Erythroblast (primary cell): ENCODE measurements at places on chromosomes 3 and 15.
A peak's percentile ranks its signal among the peaks of the same experiment; 100 is the strongest.

- DNase-seq = no peak
Measured at GRCh38 chr15:36039996-36040572, 494.1 kb upstream of the DPH6 start.

- peak; percentile 78 for DNase-seq
Measured at GRCh38 chr15:90184786-90185704, 16.1 kb upstream of the SEMA4B start.

GRCh38 chr3:106963442-106963841, 413.8 kb upstream of the CCDC54 start:
- DNase-seq = no peak

DNA sequence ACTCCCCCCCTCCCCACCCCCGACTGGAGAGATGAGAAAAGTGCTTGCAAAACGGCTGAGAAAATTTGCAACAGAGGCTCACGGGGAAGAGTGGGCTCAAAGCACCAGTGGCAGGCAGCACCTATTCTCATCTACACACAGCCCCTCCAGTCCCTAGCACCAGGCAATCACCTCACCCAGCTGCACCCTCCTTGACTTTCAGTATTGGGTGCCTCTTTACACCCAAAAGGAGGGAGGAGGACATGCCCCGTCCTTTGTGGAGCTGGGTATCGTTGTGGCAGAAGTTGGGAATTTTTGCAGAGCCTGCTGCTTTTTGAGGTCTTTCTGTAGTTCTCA, 182.8 kb upstream of the TOPAZ1 start:
- no peak for DNase-seq

DNA sequence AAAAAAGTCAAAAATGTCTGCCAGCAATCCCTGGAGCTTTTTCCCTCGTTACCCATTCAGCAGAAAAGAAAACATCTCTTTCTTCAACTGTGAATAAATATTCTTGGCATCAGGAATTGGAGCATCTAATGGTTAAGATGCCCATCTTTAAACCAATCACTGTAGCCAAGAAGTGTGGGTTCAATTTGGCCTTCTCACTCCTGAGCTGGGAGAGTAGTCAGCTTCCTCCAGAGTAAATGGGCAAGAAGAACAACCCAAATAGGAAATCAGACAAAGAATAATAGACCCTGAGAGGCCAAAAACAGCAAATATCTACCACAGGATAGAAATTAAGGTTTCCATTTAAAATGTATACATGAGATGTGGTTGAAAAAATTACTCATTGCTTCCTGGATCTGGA, 508.0 kb upstream of the MDFIC2 start:
- DNase-seq = no peak

DNA sequence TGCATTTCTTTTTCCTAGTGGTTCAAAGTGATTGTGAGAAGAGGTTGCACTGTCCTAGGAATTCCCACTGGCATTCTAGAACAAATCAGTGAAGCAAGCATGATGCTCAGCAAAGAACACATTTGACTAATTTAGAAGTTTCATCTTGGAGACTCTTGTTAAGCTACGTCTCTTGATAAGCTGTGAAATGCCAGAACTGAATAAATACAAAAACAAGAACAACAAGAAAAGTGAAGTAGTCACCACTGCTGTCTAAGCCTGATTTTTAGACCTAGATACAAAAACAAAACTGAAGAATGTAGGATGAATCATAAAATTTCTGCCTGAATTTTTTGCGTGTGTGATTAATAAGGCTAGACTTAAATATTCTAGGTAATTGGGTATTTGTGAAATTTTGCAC, 1162.4 kb downstream of the TUSC7 start:
- no peak for DNase-seq

- DNase-seq = no peak
Measured at GRCh38 chr3:43373560-43373928, 87.2 kb downstream of the SNRK start.

DNA sequence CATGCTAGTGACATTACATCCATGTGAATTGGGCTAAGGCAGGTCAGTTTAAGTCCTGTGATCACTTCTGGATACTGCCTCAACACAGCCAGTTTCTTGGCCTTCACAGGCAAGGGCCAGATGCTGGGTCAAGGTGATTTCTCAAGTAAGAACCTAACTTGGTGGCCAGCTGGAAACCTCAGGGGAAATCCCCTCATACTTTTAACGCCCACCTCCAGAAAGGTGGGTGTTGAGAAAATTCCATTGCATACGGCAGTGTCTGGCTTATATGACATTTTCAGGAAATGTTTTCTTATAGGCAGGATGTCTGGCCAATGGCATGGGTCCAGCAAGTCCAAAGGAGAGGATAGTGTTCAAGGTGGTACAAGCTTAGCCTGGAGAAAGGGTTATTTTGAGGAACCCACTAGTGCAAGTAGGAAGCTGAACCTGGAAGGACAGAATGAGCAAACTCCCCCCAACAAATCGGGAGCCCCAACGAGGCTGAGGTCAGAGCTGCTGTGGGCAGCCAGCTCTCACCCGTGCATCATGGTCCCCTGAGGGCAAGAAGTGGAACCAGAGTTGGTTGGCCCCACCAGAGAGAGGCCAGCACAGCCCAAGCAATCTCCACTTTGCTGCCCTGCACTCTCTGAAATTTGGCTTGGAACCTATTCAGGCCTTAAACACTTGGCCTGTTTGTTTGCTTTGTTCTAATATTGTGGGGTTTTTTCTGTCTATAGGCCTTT, 135.4 kb downstream of the PDE8A start:
- no peak for DNase-seq

GRCh38 chr3:171176244-171176933, 149.9 kb upstream of the SLC2A2 start:
- no peak for DNase-seq
